ENCODE measurements at places on chromosomes 3 and 15.

DNA sequence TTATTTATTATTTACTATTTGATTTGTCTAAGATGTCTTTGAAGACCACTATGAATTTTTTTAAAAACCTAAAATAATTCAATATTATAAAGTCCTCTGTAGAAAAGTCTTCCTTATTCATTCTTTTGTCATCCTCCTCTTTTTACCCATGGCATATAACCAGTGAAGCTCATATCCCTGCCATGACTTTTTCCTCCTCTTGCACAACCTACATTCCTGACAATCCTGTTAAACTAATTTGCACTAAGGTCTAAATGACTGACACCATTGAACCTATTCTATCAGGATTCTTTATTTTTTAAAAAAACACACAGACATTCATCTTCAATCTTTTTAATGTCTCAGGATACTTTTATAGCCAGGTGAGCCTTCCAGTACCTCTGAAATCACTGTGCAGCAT lies 159.9 kb upstream of the SLC2A2 start:
- no peak for DNase-seq

DNA sequence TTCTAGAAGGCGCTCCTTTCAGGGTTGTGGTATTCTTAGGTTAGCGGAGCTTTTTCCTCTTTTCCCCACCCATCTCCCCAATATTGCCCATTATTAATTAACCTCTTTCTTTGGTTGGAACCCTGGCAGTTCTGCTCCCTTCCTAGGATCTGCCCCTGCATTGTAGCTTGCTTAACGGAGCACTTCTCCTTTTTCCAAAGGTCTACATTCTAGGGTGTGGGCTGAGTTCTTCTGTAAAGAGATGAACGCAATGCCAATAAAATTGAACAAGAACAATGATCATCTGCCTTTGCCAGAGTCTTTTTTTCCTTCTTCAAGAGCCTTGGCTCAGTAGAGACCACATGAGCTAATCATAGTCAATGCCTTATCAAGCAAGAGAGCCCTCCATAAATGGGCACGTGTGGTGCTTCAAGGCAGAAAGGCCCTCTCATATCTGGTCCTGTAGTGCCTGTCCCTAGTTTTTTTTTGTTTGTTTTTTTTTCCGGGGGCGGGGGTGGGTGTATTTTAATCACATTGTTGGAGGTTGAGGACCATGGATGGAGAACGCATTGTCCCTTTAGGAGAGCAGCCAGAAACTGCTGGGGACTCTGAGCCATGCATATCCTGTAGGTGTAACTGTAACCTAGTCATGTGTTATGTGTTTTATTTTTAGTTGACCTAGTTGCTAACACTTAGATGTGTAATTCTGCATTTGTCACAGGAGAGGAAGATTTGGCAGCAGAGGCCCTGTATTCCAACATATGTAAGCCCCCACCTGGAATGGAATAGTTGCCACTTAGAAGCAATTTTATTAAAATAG lies 64.7 kb upstream of the ACAD9 start:
- no peak for DNase-seq

DNA sequence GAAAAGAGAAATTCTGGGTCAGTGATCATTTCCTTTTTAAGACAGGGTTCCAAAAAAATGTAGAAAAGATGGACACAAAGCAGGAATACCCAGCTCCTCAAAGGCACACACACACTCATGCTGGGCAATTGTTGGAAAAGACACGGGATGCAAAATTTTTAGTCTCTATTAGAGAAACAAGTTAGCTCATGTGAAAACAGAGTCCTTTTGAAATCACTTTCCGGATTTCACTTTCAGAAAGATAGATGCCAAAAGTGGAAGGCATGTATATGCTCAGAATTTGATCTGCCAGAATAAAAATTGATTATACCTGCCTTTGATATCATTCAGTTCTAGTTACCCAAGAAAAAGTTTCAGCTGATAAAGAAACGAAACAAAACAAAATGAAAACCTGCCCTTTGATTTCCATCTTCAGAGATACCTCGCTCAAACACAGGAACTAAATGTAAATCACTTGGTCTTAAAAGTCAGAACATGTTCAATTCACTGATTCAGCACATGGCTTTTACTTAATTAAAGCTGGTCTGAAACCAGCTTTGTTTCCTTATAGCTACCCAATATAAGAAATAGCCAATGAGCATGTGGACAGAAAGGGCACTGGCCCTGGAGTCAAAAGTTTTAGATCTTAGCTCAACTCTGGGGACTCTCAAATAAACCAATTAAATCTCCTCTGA lies 52.8 kb downstream of the PLD1 start:
- DNase-seq, result no peak

GRCh38 chr3:51332156-51332555 lies 52.9 kb upstream of the MANF start:
- DNase-seq, result no peak

DNA sequence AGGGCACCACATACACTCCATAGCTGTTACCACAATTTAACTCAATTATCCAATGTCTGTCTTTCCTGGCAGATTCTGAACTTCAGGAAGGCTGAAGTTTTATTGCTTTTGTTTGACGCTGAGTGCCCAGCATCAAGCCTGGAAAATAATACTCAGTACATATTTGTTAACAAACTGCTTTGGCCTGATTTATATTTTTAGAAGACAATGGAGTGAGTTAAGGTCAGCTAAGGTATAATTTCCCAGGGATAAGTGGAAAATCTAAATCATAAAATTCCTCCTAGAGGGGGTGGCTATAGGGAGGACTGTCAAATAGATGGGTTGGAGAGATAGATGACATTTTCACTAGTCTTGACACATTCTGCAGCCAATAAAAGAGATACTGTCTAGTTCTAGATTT lies 659.4 kb upstream of the ADAMTS9 start:
- no peak for DNase-seq

- no peak for DNase-seq
Observed at GRCh38 chr3:23073724-23074305, 129.3 kb upstream of the UBE2E2 start.

- DNase-seq, result no peak
Observed at GRCh38 chr3:195182470-195182795, 88.5 kb downstream of the XXYLT1 start.

DNA sequence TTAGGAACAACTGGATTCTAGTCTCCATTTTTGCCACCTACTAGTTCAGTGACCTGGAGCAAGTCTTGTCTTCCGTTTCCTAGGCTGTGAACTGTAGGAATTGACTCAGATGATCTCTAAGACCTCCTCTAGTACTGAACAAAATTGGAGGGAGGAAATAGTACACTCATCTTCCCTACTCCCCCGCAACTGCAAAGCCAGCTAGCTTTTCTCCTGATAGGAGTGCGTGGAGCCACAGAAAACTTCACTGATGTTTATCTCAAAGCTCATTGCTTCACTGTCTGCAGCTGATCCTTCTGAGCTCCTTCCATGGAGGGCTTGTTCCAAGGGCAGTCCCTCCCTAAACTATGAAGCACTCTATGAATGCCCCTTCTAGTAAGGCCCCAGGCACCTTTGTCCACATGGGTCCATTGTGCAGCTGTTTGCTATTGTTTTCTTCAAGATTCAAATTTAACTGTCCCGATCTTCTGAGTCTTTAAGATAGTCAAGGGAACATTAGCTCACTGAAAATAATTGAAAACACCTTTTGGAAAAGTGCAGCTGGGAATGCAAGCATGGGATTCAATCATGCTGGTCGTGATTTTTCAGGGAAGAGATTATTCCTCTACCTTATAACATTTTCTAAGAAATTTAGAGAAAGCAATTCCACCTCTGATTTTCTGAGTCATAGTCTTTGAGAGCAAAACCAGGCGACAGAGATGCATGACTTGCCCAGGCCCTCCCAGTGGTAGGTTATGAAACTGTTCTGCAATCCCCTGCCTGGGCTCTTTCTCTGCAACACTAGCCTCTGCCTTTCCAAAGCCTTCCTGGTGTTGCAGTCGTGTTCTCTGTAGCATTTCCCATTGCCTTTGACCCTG lies 24.3 kb downstream of the FILIP1L start:
- peak; percentile 15 for DNase-seq
